NCI-H1092 treated with DMSO at 0.1 percent for 48 hours (cell line): ENCODE measurements at places on chromosomes 2 and 18.
A peak's percentile ranks its signal among the peaks of the same experiment; 100 is the strongest.

DNA sequence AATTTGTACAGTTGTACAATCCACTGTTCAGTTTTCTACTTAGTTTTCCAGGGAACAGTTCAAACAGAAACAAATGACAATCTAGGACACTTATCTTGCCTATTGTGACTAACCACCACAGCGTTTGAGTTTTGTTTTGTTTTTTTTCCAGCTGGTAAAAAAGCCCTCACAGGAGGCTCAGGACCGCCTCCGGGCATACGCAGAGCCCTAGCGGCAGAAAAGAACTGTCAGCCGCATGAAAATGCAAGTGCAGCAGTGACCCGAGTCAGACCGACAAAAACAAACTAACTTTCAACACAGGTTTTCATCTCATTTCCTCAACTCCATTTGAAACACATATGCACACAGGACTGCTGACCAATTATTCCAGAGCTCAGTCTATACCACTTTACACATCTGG, 68.6 kb downstream of the STEAP3 start:
- DNase-seq, result no peak

DNA sequence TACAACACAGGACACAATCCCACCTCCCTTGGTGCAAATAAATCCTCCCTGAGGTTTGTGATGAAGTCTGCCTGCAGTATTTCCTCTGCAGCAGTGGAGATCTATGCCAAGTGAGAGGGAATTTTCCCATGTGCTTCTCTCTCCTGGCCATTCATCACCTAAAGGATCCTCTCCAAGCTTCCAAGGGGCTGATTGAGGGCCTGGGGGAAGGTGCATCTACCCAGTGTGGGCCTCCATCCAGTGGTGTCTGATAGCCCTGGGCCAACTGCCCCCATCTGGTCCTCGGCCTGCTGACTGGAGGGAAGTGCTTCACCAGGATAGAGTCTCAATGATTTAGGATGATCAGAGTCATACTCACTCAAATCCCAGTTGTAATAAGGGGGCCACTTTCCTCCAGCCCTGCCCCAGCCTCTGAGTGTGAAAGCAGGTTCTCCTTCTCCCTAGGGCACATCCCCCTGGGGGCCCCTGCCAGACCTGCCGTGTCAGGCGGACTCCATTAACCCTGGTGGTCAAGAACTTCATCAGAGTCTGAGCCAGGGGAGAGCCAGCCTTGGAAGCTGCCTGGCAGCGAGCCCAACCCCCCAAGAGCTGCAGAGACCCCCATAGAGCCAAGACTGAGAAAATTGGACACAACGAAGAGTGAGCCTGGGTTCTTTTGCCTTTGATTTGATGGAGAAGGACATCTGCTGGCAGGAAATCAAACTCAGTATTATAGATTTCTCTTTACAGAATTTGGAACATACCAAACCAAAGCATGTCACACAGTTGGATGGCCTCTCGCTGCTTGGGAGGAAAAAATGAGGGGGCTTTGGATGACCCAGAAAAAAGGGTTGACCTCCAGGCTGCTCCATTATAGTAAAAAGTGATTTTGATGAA, 509.6 kb downstream of the CMPK2 start:
- no peak for DNase-seq

- DNase-seq, result no peak
These were observed 611.3 kb upstream of the SYT4 start for GRCh38 chr18:43888598-43888997.

DNA sequence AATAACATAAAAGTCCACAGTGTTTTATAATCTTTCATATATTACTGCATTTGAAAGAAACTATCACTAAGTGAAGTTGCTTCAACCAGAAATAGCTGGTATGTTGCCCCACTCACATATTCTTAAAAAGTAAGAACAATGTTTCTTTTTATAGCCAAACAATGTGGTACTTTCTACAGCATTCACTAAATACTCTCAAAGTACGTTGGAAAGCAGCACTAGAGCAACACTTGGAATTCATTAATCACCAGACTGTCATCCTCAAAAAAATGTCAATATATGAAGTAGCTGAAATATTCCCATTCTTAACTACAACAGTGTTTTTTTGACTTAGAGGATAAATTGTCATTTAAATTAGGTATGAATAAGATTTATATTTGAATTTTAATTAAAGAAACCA, 32.8 kb downstream of the COBLL1 start:
- no peak for DNase-seq

DNA sequence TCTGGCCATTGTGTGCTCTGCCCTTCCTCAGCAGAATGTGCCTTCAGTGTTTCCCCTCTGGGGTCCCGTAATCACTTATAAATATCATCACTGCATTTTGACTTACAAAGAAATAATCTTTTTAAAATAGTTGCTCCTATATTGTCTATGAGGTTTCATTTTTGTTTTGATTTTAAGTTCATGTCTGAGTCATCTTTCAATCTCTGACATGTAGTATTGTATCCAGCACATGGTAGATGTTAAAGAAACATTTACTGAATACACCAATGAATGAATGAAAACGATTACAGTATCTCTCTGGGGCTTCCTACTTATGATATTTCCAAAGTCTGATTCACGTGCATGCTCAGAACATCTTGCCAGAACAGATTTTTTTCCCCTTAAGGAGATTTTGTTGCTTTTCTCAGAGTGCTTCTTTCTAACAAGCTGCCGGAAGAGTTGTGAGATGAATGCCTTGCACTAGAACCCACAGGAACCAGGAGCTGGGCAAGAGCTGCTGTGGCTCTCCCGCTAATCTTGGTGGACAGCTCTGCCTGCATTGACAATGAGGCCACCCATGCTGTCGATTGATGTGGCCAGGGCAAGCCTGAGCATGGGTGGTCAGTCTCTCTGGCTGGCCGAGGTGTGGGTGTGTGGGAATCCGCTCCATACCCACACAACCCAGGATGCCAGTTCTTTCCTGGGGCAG, 199.4 kb downstream of the CYRIA start:
- DNase-seq, result no peak

DNA sequence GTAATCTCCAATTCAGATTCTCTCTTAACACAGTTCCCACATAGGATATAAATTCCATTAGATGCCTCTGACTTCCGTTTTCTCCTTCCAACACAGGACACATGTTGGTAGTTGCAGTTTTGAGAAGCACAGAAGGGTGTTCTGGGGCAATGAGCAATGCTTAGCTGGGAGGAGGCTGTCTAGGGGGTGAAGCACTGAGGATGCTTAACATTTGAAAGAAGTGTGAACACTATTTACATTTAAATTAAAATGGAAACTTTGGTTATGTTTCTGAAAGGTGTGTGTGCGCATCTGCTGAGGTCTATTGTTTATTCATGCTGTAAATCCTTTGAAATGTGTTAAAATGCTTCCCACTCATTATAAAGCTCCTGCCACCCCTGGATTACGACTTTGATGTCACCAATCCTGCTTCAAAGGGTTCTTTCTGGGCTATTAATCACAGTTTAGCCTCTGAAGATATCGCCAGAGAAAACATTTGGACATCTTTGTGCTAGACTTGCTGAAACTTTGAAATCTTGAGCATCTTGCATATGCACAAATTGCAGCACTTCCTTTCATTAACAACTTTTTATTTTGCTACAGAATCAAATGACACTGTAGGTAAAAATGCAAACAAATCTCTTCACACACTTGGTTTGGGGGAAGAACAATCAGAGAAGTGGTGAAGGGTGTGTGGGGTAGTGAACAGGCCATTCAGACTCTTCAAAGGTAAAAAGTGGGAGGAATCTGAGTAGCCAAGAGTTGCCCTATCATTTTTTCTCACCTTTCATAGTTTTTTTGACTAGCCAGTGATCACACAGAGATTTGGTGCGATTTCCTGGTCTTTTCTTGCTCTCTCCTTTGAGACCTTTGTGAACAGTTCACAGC, 258.4 kb downstream of the MYO3B start:
- DNase-seq, result no peak

GRCh38 chr18:76434452-76434851, 60.6 kb downstream of the ZNF516 start:
- no peak for DNase-seq

DNA sequence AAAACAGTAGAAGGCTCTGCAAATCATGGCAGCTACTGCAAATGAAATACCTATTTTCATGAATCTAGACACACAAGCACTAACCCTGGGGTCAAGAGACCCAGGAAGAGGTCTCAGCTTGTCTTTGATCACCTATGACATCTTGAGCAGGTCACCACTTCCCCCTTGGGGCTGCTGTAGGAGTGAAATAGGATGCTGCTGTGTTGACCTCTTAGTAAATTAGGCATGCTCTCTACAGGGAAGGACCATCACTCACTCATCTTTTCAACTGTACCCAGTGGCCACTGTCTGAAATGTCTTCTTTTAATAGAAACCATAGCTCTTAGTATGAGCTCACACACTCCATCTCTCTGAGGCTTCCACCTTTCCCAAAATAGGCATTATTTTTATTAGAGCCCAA, 83.8 kb downstream of the NCK2 start:
- DNase-seq, result no peak

DNA sequence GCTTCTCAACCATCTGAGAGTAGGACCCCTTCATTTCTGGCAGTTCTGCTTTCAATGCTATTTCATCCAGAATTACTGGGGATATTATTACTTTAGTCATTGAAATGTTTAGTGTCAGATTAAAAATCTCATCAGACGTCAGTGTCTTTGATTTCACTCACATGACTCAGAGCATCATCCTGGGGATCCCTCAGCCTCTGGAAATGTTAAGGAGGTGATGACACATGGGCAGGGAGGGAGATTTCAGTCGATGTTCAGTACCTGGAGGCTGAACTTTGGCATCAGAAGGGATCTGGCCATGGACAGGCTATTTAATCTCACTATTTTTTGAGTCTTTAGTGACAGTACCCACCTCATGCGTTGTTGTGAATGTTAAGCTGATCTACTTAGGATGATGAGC, 39.1 kb downstream of the OSBPL6 start:
- no peak for DNase-seq

- DNase-seq, result no peak
These were observed 12.3 kb downstream of the ODC1 start for GRCh38 chr2:10435820-10436204.

DNA sequence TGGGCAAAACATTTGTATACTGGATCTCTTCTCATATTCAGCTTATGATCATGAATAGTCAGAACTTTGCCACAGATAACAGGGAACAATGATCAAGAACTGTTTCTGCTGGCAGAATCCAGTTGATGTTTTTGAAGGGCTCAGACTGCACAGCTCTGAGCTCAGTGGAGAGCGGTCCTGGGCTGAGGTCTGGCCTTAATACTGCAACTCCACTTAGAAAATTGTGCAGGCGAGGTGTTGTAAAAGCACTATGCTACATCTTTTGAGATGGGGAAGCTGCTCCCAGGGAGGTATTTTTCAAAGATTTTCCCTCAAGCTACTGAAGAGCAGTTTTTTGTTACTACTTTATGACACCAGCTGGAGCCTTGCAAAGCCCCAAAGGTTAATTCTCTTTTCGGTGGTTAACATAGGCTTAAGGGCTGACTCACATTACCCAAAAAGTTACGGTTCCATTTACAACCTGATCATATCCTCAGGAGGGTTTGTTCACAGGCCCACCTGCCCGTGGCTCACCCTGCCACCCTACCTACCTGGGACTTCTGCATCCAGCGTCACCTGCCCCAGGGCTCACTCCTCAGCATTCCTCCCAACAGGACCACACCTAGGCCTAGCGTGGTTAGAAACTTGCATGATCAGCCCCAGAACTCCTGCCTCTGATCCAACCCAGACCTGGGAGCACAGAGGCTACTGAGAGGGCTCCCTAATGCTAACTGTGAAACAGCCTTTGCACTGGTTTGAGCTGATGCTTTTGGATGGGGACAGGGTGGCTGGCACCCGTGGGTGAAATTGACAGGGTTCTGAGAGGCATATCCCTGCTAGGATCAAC, 114.4 kb downstream of the NCK2 start:
- DNase-seq, result no peak

DNA sequence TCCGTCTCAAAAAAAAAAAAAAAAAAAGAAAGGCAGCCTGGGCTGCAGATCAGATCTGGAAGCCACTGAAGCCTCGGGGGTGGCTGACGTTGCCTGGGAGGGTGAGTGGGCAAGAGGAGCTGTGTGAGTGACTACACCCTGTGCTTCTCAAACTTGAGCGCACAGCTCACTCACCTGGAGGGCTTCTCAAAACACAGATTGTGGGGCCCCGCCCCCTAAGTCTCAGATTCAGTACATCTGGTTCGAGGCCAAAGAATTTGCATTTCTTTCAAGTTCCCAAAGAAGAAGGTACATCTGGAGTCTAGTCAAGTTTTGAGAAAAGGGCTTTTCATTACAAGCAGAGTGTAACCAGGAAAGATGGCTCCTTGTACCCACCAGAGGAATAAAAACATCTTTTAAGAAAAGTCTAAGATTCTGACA, 97.7 kb upstream of the CAB39 start:
- DNase-seq, result no peak

- DNase-seq, result peak; percentile 13
These were observed 3.6 kb upstream of the TTC21B start for GRCh38 chr2:165957030-165957675.

- DNase-seq, result no peak
These were observed 350.4 kb upstream of the ZC3H15 start for GRCh38 chr2:186135686-186136085.

GRCh38 chr18:58612315-58613055, 16.4 kb downstream of the ALPK2 start:
- DNase-seq, result no peak

GRCh38 chr2:38073211-38074057, 2.5 kb downstream of the CYP1B1 start:
- DNase-seq, result no peak

GRCh38 chr18:56413862-56414261, 224.5 kb downstream of the TXNL1 start:
- DNase-seq, result no peak

DNA sequence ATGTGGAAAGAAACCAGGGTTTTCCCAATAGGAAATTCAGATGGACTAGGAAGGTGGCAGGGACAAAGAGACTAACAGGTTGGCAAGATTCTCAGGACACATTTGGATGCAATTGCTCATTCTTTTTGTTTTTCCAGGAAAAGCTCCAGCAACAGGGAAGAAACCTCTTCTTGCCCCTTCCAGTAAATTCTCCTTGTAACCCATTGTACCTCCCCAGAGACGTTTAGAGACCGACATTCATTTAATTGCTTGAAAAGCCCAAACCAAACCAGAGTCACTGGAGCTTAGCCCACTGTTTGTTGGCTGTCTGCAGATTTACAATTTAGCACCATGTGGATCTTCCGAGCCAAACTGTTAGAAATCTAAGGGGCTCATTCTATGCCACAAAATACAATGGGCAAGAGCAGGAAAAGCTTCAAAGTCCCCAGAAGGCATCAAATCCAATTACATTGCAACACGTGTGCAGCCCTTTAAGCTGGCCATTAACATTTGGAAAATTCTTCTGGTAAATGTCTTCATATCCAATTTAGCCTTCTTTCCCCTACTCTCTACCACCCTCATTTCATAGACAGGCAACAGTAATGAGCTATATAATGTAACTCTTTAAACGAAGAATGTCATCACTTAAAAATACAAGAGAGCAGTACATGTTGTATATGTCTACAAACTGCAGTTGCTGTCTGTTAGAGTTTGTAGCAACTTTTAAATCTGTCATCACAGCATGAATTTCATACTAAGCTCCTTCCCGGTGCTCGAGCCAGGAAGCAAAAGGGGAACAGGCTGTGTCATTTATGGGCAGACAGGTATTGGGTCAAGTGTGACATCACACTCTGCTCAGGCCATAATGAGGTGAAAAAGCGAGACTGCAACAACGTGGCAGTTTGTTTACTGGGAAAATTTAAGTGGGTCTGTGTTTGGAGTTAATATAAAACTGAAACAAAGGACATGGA, 235.6 kb upstream of the HNRNPA3 start:
- no peak for DNase-seq

GRCh38 chr2:161946489-161947107, 127.4 kb downstream of the DPP4 start:
- peak; percentile 40 for DNase-seq
